Activated CD8-positive, alpha-beta memory T cell treated with anti-CD3 and anti-CD28 coated beads for 24 hours (primary cell): ENCODE measurements at places on chromosomes 16 and 17.

GRCh38 chr16:79312502-79312901 is 288.0 kb downstream of the MAF start:
- DNase-seq, result no peak

- DNase-seq, result no peak
These were observed 309.9 kb upstream of the ASIC2 start for GRCh38 chr17:33602981-33603380.

DNA sequence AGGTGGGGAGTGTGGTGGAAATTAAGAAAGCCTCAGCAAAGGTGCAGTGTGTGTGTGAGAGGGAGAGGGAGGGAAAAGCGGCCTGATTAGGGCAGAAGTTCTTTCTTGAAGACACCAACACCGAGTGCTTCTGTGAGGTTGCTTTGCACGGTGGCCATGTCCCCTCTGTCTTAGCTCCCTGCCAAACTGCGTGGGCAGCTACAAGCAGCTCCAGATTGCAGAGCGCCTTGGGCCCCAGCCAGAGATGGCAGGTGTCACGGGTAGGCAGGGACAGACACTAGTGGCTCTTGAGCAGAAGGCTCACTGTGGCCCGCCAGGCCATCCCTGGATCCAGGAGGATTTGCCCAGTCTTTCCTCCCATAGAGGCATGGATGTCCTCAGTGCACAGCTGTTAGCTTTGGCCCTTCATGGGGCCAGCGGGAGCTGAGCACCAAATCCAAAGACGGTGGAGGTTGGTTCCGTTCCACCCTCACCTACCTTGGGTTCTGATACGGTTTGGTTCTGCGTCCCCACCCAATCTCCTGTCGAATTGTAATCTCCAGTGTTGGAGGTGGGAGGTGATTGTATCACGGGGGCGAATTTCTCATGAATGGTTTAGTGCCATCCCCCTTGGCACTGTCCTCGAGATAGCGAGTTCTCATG is 21.4 kb downstream of the KIAA0513 start:
- DNase-seq, result no peak

GRCh38 chr16:86625029-86625428 is 46.7 kb downstream of the FOXL1 start:
- DNase-seq, result no peak

GRCh38 chr17:50918071-50918932 is 52.1 kb upstream of the TOB1 start:
- no peak for DNase-seq

DNA sequence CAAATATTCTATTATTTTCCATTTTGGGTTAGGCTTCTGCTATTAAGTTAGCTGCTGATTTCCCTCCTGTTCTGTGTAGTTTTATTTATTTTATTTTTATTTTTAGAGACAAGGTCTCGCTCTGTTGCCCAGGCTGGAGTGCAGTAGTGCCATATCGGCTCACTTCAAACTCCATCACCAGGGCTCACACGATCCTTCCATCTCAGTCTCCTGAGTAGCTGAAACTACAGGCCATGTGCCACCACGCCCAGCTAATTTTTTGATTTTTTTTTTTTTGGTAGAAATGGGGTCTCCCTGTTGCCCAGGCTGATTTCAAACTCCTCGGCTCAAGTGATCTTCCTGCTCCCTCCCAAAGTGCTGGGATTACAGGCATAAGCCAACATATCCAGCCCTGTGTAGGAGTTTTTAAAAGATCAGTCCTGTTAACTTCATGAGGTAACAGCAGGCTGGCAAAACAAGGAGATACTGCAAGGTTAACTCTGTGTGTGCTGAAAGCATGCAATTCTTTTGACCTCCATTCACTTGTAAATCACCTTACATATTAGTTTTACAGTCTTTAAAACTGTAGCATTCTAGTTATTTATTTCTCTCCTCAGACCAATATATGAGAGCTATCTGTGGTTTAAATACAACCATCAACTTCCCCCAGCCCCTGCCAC is 63.2 kb downstream of the SSH2 start:
- no peak for DNase-seq

DNA sequence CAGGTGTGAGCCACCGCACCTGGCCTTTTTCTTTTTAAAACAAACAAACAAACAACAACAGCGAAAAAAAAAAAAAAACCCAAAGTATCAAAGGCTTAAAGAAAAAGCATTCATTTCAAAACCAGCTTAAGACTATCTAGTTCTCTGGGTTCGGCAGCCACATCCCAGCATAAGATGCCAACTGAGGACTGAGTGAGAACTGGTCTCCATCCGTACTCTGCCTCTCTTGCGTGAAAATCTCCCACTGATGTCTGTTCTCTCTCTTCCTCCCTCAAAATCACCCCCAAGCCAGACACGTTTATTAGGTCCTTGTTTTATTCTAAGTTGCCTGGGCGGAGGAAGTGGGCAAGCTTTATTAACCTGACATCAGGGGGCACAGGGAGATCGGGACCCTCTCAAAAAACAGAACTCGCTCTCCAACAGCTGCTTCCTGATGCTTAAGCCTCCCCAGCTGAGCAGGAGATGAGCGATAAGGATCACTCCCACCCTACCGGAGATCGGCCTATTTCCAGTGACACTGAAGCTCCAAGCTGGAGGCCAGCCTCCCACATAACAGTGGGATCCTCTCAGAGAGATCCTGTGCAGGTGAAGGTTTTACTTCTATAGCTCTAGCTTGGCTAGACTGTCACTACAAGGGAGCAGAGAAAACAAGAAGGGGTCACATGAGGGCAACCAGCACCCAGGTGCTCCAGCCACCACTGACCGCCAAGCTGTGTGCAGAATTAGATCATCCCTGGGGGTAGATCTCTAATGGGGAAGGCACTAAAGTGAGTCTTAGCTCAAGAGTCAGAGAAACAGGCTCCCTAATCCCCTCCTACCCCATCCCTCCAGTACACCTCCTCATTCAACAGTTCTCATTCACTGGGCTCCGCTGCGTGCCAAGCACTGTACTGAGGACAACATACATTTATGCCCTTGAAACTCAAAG is 13.6 kb downstream of the CDC42EP4 start:
- DNase-seq, result no peak

GRCh38 chr16:67884-68789 is 4.3 kb downstream of the RHBDF1 start:
- no peak for DNase-seq
